ENCODE measurements at places on chromosomes 12 and 14. TPM values are rescaled to one million over a fixed set of nuclear protein-coding genes. Genes with fewer than 3 reads are reported as not detected.

Gene SMCO3
- total RNA-seq: not detected

Gene TPH2
- total RNA-seq: not detected

Gene PIWIL1
- not detected for total RNA-seq

Gene TULP3
- total RNA-seq: 8.4 TPM

Gene KLHL33
- total RNA-seq: 0.19 TPM

Gene TNS2
- total RNA-seq: 1.6 TPM

Gene DHRS2
- total RNA-seq: 0.24 TPM

Measured in activated naive CD4-positive, alpha-beta T cell treated with anti-CD3 and anti-CD28 coated beads, Interleukin-2, amount 10 ng/mL, durations not matched to agents 5 hours and 36 hours (primary cell).